ENCODE measurements at places on chromosomes 2 and 18.

DNA sequence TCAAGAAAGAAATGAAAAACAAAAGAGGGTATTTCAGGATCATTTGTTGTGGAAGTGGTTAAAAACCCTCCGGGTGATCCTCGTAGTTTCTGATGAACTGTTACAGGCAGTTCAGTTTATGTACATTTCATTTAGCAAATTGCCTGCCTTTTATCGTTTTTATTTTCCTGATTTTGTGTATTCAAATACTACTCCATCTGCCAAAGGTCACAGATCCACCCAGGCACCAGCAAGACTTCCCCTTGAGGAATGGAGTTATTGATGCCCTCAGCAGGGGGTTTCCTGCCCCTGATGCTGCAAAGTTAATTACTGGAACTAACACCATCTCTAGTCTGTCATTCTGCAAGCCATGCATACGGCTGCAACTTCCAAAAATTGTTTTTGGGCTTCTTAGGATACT, 641.9 kb downstream of the SLC4A3 start:
- DNase-seq = no peak

- no peak for DNase-seq
Observed at GRCh38 chr18:23910032-23910431, 104.5 kb upstream of the TTC39C start.

DNA sequence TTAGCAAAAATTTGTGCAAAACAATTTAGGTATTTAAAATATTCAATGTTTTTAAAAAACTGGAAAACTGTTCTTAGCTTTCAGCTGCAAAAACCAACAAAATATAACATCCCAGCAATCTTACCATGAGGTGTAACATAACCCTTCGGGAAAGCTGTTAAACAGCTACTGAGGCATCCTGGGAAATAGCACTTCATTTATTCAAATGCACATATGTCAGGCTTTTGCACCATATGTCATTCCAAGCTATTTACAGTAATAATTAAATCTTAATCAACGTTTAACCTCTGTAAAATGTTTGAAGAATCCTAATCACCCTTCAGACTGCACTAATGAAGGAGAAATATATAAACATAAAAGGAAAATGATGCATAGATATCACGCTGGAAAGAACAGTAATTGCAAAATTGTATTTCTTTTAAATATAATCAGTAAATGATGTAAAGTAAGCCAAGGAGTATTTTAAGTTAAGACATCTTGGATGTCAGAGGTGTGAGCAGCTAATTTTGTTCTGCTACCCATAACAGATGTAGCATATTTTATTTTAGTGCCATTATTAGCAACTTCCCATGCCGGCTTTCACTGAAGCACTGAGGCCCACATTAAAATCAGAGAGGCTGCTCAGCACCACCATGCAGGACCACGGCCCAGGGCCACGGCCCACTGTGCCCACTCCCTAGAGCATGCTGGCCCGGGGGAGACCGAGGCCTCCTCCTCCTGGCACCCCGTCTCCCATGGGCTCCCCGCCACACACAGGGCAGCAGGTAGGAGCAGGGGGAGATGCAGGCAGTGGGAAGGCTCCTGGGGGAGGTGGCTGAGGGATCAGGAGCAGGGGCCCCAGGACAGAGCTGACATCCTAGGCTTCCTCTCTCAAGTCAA, 30.9 kb downstream of the EMX1 start:
- DNase-seq = no peak

- DNase-seq = no peak
Observed at GRCh38 chr18:1916869-1917523, 654.3 kb downstream of the METTL4 start.

- DNase-seq = no peak
Observed at GRCh38 chr2:147711031-147711430, 133.8 kb upstream of the ACVR2A start.

DNA sequence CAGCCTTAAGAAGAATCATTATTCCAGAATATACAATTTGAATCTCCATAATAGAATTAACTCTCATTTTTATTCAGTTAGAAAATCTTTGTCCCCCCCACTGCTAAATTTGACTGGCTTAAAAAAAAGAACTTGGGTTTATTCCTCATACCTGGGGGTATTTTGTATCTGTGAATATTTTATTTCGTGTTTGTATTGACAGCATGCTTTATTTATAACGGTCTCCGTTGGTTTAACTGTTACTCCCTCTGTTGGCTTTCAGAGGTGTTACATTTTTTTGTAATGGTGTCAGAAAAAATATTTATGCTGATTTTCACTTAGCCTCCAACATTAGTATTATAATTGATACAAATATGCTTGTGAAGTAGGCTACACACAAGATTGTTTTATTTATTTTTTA, 109.1 kb downstream of the HAUS1 start:
- no peak for DNase-seq

DNA sequence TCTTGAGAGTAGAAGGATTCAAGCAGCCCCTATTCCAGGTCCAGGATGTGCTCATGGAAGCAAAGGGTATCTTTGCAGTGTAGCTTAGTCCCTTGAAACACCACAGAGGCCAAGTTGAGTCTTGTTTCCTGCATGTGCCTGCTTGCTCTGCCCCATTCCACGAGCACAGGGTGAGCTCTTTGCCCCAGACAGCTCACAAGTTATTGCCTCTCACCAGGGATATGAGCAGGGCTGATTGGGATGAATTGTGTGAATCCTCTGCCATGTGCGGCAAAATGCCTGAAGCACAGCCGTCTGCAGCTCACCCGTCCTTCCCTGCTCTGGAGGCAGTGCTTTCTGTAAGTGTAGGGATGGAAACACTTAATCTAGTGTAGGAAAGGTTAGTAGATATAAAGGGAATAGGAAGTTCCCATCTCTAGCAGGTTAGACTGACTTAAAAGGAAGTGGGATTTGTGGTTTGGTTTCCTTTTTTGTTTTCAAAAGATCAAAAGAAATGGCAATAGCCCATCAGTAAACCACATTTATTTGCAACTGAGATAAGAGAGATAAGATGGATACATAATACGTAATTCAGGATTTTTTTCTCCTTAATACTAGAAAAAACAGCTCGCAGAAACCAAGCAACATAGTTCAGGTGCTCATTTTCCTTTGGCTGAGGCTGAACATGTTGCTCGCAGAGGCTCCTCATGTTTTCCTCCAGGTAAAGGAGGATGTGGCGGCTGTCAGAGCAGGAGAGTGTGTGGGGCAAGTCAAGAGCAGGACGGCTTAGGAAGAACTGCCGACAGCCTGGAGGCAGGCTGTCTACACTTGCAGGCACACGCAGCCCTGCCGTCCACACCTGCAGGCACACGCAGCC, 41.4 kb downstream of the TMEM182 start:
- DNase-seq = no peak

DNA sequence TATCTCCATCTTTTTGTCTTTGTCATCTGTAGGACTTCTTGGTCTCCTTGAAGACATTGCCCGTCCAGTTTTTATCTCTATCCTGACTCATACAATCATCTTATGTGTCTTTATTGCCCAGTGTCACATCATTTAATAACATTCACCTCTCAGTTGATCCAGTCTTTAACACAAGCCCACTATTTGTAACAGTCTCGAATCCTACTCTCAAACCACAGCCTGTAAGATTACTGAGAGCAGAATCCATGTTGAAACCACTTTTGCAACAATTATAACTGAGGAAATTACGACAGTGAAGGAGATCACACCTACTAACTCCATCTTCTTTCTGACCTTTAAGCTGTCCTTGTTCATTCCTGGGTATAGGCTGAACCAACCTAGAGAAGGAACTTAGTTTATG, 1206.0 kb upstream of the ZEB2 start:
- no peak for DNase-seq

GRCh38 chr2:61471905-61472805, 1.3 kb upstream of the USP34 start:
- no peak for DNase-seq

DNA sequence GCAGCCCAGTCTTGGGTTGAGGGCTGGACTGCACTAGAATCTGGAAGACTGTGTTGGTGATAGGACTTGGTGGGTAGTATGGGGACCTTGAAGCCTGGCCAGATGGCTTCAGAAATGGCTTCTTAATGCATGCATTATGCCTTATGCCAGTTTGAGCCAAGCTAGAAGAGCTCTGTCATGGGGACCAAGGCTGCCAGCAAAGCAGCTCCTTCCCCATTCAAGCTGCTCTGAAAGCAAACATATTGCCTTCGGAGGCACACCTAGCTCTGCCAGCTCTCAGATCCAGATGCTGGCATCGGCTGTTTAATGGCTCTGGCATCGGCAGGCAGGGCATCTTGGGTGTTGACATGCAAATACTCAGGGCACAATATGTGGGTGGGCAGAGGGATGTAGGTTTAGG, 59.0 kb upstream of the IGFBP5 start:
- no peak for DNase-seq

DNA sequence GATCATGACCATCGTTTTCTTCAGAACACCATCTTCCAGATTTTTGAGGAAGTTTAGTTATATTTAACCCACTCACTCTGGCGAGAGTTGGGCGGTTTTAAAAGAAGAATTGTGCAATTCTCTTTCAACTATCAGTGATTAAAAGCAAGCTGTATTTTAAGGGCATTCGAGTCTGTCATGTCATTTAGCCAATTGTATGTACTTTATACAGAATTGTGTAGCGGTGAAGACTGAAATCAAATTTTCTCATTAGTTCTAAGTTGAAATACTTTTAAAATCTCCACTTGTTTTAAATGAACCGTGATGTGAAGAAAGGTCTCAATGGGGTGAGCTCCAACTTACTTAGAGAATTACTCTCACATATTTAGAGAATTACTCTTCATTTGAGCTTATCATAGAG, 214.6 kb upstream of the DTNA start:
- no peak for DNase-seq

DNA sequence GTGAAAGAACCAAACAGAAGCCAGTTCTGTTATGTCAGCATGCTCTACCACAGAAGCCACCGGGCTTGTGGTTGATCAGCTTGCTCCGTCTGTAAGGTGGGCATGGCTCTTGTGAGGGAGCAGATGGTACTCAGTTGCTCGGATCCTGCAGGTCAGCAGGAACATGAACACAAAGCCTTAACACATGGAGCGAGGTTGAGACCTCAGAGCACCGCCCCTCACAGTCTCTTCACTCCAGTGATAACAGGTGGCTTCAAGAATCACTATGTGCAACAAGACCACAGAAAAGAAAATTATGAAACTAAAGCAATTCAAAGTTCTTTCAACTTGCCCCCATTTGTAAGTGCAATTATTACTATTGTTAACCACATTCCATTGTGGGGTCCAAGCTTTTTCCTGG, 72.1 kb downstream of the OSBPL6 start:
- no peak for DNase-seq

DNA sequence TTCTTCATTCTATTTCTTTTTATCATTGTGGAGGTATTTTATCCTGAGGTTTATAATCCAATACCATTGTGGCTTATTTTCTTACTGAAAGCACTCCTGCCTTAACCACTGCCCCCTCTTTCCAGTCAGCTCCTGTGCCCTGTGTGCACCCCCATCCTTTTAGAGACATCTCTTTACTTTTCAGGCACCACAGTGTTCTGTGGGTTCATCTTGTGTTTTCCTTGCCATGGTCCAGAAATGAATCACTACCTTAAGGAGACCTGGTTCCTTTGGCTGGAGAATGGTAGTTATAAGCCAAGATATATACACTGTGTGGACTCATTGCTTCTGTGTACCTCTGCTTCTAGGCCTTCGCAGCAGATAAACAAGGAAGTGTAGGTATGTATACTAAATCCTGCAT, 278.3 kb downstream of the PTGR3 start:
- DNase-seq = no peak

- no peak for DNase-seq
Observed at GRCh38 chr2:241163601-241164118, 13.4 kb downstream of the PPP1R7 start.

DNA sequence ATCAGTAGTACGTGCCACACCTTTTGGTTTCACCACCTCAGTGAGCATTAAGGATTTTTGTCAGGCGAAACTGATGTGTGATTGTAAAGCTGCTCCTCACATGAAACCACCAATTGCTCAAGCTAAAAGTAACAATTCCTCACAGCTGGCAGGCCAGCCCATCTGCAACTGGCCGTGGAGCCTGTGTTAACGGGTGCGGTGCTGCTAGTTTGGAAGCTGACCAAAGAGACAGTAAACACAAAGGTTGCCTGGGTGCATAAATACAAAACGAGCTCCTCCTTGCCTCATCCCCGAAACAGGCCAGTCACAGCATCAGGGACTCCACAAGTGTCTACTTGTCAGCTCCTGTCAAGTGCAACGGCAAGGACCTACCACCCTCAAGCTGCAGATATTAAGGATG, 32.0 kb downstream of the LGALSL start:
- DNase-seq = no peak

- no peak for DNase-seq
Observed at GRCh38 chr2:111652038-111652437, 232.0 kb downstream of the ANAPC1 start.

GRCh38 chr2:96098900-96099590, 17.3 kb downstream of the ADRA2B start:
- DNase-seq = no peak

GRCh38 chr18:52426041-52426440, 86.0 kb downstream of the DCC start:
- no peak for DNase-seq

- no peak for DNase-seq
Observed at GRCh38 chr18:48100165-48100575, 169.7 kb upstream of the SMAD2 start.

GRCh38 chr2:240611601-240612210, 13.6 kb upstream of the GPR35 start:
- no peak for DNase-seq

DNA sequence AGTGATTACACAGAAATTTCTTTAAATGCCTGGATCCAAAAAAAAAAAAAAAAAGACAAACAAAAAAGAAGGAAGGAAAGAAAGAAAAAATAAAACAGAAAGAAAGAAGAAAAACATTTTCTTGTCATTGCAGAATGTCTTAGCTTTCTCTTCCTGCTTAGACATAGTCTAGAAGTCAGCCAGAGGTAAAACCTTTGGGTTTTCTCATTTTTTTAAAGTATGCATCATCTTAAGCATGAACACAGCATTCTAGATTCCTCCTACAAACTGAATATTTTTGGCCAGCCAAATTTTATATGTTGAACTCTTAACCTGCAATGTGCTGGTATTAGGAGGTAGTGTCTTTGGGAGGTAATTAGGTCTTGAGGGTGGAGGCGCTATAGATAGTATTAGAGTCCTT, 243.9 kb downstream of the TRIB2 start:
- no peak for DNase-seq

GRCh38 chr2:237113026-237113795, 27.5 kb downstream of the COPS8 start:
- no peak for DNase-seq

GRCh38 chr18:55462652-55463051, 125.3 kb downstream of the TCF4 start:
- DNase-seq = no peak

GRCh38 chr2:165837122-165837521, 43.1 kb upstream of the GALNT3 start:
- DNase-seq = no peak

- DNase-seq = no peak
Observed at GRCh38 chr2:227401550-227401949, 13.8 kb upstream of the SCYGR1 start.

All from NCI-H1436 (cell line).